ENCODE measurements at places on chromosomes 5 and 9. TPM values are rescaled to one million over a fixed set of nuclear protein-coding genes. Genes with fewer than 3 reads are reported as not detected.

ZNF354C gene
- total RNA-seq: 7.0 TPM

GPX8 gene
- 102 TPM for total RNA-seq

PRUNE2 gene
- total RNA-seq: 0.72 TPM

SPATA6L gene
- total RNA-seq: 0.43 TPM

TNC gene
- 326 TPM for total RNA-seq

ENHO gene
- 0.14 TPM for total RNA-seq

MTRR gene
- total RNA-seq: 43.8 TPM

CLIC3 gene
- total RNA-seq: 12.7 TPM

MGAT4B gene
- 238 TPM for total RNA-seq

EFCAB9 gene
- not detected for total RNA-seq

KCNMB1 gene
- not detected for total RNA-seq

DCAF10 gene
- total RNA-seq: 40.0 TPM

PRRX2 gene
- 0.14 TPM for total RNA-seq

ECSCR gene
- not detected for total RNA-seq

BNC2 gene
- 35.2 TPM for total RNA-seq

NRG2 gene
- total RNA-seq: 1.0 TPM

RANBP17 gene
- total RNA-seq: 13.6 TPM

KIF4B gene
- total RNA-seq: 0.14 TPM

SLC6A3 gene
- not detected for total RNA-seq

SUSD3 gene
- not detected for total RNA-seq

TIFAB gene
- total RNA-seq: not detected

CAMK4 gene
- total RNA-seq: 4.2 TPM

TXNDC8 gene
- total RNA-seq: not detected

PCDHB8 gene
- 0.29 TPM for total RNA-seq

C7 gene
- not detected for total RNA-seq

ADAMTS19 gene
- 32.2 TPM for total RNA-seq

RNF14 gene
- 49.9 TPM for total RNA-seq

LCN12 gene
- total RNA-seq: not detected

DOLPP1 gene
- total RNA-seq: 25.3 TPM

NSUN2 gene
- total RNA-seq: 41.8 TPM

PDZD2 gene
- 0.44 TPM for total RNA-seq

PAEP gene
- total RNA-seq: not detected

COL23A1 gene
- not detected for total RNA-seq

NUTM2F gene
- not detected for total RNA-seq

DOCK8 gene
- total RNA-seq: not detected

TMEM174 gene
- total RNA-seq: not detected

MARVELD2 gene
- 1.1 TPM for total RNA-seq

PLAC8L1 gene
- total RNA-seq: not detected

CCNO gene
- 0.14 TPM for total RNA-seq

OLFML2A gene
- 11.5 TPM for total RNA-seq

NFIB gene
- 7.3 TPM for total RNA-seq

WNK2 gene
- total RNA-seq: not detected

OBP2B gene
- not detected for total RNA-seq

AP3S1 gene
- total RNA-seq: 84.7 TPM

BSPRY gene
- not detected for total RNA-seq

CKS2 gene
- 14.4 TPM for total RNA-seq

BASP1 gene
- total RNA-seq: 250 TPM

IL9 gene
- not detected for total RNA-seq
